ENCODE measurements at places on chromosomes 7 and 10.

- no peak for DNase-seq
These were observed 100.2 kb downstream of the PTPRE start for GRCh38 chr10:128007056-128007455.

GRCh38 chr7:85178531-85179298, 8.1 kb downstream of the SEMA3D start:
- no peak for DNase-seq

DNA sequence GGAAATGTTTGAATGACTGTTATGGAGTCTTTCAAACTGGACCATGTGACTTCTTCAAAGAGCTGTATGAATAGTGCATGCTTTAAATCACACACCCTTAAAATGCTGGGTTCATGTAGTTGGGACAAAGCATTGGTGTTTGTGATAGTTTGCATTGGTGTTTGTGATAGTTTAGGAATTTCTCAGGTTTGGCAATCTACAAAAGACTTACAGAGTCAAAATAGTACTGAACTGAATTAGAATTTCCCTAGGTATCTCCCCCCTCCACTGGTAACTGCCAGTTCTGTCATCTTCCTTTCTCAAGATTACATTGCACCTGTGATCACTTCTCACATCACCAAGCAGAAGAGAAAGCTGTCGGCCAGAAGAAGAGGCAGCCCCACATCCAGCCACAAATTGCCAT, 261.1 kb downstream of the GATA3 start:
- no peak for DNase-seq

DNA sequence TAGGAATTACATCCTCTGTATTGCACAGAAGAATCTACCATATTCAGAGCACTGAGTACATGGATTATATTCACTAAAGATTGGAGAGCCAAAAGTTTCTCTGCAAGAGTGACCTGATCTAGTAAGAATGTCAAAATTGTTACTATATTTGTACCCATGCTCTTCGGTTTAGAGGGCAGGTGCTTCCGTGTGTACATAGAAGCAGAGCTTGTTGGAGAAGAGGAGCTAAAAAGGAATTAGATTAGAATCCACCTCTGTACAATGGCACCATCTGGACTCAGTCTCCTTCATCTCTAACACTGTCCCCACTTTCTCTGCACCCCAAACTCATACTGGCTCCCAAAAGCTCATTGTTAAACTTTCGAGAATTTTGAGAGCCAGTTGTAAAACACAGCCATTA, 8.3 kb downstream of the CALD1 start:
- DNase-seq, result no peak

DNA sequence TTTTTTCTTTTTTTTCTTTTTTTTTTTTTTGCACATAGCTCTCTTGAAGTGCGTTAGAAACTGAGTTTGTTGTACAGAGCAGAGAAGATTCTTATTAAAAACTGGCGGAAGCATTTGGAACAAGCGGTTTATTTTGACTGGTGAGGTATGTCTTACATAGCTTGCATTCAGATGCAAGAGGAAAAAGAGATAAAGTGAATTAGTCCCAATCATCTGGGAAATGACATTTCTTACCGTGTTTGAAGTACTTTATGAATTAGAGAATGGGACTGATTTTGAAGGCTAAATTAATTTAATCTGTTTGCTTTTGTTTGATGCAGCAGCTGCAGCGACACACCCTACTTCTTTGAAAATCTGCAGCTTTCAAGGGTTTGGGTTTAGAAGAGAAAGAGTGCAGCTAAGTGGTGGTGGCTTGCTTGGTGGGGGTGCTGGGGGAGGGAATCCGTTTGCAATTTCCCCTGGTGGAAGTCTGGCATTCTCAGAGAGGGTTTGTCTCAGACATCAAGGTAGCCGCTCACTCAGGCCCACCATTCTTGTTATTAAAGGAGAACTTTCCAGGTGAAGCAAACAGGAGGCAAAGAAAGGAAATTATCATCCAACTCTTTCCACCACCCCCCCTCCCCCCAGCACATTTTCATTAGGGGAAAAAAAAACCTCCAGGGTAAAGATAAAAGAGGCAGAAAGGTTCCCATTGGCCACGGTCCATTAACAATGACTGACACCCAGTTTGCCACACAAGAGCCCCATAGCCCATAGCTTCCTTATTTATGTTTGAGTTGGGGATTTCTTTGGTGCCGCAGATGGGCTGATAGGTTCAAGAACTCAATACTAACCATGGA, 231.7 kb downstream of the SKIDA1 start:
- no peak for DNase-seq

GRCh38 chr7:82675396-82675795, 231.8 kb upstream of the CACNA2D1 start:
- DNase-seq, result no peak

- no peak for DNase-seq
These were observed 1.2 kb downstream of the PPP1R9A start for GRCh38 chr7:94908323-94909178.

DNA sequence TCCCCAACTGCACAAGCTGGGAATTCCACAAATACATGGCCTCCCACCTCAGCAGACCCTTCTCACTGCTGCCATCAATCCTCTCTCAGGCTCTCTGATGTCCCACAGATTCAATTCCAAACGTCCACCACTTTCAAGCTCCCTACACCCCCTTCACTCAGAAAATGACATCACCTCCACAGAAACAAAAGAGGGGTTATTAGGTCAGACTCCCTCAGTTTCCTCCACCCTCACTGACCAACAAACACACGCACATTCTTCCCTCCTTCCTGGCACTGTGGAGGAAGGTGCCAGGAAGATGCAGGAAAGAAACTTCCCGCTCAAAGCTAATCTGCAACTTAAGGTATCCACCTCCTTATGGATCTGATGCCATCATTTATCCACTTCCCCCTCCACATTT, 18.3 kb downstream of the ZNF438 start:
- DNase-seq, result no peak

- no peak for DNase-seq
These were observed 2.8 kb downstream of the AGAP3 start for GRCh38 chr7:151088856-151089699.

DNA sequence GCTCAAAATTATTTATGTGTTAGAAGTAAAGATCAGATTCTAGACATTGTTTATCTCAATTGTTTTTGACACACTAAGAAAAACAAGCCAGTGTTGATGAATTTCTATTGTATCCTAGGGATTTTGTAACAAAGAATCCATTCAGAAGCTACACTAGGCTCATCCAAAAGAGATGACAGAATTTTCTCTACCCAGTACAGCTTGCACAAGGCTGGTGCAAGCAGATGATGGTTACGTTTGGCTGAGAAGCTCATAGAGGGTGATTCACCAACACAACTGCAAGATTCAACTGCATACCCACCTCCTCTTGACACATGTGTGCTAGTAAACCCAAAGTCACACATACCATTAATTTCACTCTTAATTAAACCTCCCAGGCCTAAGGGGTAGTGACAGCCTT, 20.8 kb downstream of the GRM3 start:
- DNase-seq, result no peak

DNA sequence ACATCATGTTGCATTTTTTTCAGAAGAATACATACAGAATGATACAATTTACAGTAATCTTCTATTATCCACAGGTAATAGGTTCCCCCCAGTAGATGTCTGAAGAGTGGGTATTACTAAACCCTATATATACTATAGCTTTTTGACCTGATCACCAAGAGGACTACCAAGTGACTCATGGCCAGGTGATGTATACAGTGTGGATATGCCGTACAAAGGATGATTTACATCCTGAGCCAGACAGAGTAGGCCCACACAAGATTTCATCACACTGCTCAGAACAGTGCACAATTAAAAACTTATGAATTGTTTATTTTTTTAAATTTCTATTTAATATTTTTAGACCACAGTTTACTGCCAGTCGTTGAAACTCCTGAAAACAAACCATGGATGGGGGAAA, 70.6 kb downstream of the STEAP1B start:
- DNase-seq, result no peak

GRCh38 chr10:131670341-131670740, 230.5 kb upstream of the PPP2R2D start:
- no peak for DNase-seq

DNA sequence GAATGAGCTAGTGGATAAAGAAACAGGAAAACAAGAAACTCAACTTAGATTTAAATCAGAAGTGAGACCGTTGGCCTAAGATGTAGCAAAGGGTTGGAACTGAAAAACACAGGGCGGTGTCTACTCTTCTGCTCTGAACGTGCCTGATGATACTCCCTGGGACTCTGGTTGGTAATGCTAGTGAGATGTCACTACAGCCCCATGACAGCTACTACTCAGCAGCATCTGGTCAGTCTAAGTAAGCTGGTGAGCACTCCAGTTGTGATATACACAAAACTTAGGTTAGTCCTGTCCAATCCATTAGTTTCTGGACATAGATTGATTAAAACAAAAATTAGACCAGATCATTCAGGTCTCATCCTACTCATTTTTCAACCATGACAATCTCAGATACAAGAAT, 15.4 kb downstream of the MYPN start:
- no peak for DNase-seq

- DNase-seq, result no peak
These were observed 113.4 kb upstream of the SVIL start for GRCh38 chr10:29748109-29748650.

GRCh38 chr10:71465551-71466252, 69.0 kb downstream of the CDH23 start:
- no peak for DNase-seq

GRCh38 chr7:22571766-22572165, 71.8 kb upstream of the STEAP1B start:
- no peak for DNase-seq

GRCh38 chr7:77391230-77391629, 24.9 kb downstream of the GSAP start:
- no peak for DNase-seq

GRCh38 chr7:74097937-74098614, 14.5 kb downstream of the LIMK1 start:
- no peak for DNase-seq

- DNase-seq, result peak; percentile 46
These were observed 119.7 kb downstream of the ABLIM1 start for GRCh38 chr10:114538181-114538906.

DNA sequence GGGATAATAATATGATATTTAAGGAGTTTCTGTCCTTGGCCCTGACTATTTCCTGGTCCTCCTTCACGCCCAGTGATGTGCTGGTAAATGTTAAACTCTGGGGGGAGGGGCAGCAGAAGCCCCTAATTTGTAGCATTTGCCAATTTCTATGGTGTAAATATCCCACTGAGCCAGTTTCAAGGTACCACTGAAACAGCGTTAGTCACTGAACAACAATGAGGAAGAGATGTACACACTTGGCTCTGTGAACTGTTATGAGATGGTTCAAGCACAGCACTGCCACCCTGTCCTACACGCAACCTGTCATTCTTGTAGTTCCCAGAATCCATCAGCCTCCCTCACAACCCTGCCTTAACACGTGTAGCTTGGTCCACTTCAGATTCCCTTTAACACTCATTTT, 39.8 kb downstream of the MET start:
- no peak for DNase-seq

DNA sequence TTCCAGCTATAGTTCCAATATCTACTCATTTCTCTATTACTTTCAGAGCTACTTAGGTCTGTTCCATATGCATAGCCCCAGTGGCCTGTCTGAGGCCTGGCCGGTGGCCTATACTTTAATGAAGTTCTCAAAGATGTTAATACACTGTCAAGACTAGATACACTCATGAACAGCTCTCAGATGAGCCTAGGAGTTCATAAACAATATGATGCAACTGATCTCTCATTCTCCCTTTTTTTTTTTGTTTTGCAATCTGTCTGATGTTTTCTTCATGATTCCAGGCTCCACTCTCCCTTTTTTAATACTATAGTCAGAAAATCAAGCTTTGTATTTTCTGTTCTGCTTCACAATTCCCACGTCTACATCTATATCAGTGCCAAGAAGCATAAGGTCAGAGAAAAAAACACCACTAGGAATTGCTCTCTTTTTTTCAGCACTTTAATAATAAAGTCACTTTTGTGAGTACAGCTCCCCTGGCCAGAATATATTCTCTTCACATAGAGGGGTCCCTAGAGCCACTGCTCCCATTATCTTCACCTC, 321.0 kb downstream of the C7orf25 start:
- no peak for DNase-seq

- DNase-seq, result no peak
These were observed 5.6 kb downstream of the BTBD16 start for GRCh38 chr10:122276611-122277208.

DNA sequence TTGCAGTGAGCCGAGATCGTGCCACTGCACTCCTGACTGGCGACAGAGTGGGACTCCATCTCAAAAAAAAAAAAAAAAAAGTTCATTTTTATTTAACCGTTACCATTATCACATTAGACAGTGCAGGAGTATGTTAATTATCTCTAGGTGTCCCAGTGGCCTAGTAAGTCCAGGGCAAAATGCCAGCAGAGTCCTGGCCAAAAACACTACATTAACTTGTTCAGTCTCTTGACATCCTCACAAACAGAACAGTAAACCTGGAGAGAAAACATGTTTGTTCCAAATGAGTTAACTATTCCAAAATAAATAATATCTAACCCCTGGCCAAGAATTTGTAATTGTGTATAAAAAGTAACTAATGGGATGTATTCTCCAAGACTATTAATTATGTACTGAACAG, 43.2 kb downstream of the PTPRZ1 start:
- no peak for DNase-seq

DNA sequence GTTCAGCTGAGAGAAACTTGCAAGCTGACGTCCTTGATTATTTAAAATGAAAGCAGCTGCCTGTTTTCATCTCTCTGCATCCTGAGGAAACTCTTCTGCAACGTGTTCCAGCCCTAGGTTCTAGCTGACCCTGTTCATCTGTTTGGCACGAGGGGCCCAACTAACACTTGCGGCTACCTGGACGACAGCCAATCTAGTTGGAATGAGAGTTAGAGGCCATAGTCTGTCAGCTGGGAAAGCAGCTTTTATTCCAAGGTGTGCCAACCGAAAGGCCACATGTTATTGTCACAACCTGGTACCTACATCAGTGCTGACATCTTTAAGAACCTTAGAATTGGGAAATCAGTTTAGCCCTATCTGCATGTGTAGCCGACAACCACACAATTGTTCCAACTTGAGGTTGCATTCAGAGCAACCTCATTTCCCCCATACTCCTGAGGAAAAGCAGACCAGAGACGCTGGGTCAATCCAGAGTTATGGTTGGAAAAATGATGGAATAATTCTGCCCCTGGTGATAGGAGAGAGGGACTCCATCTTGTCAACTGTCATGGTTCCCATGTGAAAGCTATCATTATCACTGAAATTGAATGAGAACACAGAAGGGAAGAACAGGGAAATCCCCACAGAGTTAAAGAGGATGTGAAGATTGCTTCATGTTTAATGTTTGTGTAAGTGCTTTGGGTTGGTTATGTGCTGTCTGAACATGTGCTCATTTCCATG, 121.6 kb downstream of the EGFR start:
- no peak for DNase-seq

DNA sequence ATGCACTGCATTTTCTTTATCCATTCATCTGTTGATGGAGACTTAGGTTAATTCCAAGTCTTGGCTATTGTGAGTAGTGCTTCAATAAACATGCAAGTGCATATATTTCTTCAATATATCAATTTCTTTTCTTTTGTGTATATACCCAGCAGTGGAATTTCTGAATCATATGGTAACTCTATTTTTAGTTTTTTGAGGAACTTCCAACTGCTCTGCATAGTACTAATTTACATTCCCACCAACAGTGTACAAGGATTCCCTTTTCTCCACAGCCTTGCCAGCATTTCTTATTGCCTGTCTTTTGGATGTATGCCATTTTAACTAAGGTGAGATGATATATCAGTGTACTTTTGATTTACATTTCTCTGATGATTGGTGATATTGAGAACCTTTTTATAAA, 145.2 kb downstream of the LYZL1 start:
- DNase-seq, result no peak
